ENCODE measurements at places on chromosomes 1 and 21.

DNA sequence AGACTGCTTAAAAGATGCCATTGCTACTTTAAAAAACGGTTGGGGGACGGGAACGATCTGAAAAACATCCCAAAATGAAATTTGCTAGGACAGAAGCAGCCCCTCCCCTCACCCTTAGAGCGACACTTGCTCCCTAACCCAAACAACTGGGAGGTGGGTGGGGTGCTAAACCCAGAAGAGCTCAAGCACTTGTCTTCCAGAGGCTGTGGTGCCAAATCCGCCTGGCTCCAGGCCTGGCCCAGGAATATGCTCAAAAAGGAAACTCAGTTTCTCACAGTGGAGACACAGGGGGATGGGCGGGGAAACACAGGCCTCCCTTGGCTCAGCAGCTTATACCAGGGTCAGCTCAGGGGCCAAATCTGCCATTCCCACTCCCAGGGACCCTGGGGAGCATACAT lies 644 bp upstream of the PBXIP1 start:
- DNase-seq: no peak

DNA sequence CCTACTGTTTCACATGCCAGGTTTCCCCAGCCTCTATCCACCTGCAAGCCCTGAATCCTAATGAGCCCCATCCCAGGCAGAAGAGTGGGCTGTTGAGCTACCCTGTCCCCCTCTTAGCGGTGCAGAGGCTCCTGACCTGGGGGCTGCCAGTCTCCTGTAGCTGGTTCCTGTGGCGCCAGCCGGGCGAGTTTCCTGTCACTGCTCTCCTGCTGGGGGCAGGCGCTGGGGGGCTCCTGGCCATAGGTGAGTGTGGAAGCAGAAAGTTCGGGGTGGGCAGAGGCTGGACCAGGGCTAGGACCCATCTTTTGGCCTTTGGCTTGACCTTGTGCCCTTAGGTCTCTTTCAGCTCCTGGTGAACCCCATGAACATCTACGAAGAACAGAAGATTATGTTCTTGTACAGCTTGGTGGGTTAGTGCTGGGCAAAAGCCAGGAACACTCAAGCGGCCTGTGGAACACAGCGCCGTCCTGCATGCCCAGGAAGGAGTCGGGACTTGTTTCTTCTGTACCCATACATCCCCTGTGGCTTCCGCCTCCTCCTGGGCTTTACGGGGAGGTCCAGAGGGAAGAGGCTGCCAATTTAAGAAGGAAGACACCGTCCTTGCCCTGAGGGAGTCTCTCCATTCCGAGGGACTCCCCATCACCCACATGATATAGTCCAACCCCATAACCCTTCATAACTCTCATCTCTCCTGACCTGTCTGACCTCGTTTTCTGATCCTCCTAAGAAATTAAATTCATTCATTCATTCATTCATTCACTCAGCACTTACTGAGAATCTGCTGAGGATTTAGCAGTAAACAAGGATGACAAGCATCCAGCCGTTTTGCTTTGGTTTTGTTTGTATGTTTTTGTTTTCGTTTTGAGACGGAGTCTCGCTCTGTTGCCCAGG lies 939 bp downstream of the DCST1 start:
- DNase-seq: no peak

DNA sequence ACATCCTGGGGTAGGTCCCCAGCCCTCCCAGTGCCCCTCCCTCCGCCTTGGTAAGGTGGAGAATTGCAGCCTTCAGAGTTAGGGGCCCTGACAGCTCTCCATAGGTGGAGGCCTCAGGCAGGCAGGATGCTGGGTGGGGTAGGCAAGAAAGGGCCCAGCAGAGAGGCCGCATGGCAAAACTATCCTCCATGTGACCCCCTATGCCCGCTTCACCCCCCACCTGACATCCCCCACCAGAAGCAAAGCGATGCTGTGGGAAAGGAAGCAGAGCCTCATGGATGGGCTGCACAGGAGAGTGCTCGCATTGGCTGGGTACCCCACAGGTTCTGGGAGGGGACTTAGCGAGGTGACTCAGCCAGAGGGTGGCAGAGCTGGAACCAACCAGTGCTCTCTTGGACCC lies 1.6 kb downstream of the S100A9 start:
- DNase-seq: no peak

DNA sequence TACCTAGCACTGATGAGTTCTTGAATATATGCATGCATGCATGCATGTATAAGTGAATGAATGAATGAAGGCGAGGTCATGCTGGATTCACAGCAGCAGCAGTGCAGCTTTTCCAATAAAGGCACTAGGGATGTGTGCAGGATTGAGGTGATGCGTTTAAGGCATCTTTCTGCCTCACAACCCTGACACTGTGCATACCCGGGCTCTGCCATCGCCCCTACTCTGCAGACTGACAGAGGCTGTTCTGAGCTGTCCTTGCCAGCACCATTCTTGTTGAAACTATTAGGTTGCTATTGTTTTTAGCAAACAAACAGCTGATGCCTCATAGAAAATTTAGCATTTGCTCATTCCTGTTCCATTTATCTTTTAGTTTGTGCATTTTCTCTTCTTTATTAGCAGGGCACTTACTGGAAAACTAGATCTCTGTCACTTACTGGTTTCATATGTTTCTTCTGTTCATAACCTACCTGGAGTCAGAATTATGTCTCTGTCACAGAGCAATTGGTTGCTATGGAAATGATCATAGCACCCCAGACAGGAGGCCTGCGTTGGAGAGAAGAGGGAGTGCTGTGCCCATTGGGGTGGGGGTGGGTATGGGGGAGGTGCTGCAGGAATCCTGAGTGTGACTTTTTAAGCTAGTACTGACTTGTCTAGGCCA lies 79.0 kb downstream of the CD58 start:
- no peak for DNase-seq

- no peak for DNase-seq
Observed at GRCh38 chr1:232596666-232597303, 33.1 kb downstream of the SIPA1L2 start.

- peak; percentile 12 for DNase-seq
Observed at GRCh38 chr1:47532921-47533792, 95.3 kb downstream of the FOXD2 start.

DNA sequence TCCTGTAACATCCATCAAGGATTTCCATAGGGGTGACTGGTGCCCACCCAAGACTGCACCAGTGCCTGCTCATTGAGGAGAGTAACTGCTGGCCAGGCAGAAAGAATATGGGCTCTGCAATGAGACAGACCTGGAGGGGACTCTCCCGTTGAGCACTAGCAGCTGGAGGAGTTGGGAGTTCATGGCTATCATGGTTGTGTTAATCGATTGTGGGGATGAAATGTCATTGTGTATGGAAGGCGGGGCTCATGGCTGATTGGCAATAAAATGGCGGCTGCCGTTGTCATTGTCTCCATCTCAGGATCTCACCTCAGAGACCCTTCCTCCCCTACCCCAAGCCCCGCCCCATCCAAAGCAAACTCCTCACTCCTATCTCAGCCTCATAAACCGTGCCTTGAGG lies 3.9 kb downstream of the TMEM125 start:
- DNase-seq: no peak

GRCh38 chr1:52917156-52917555 lies 4.4 kb downstream of the ECHDC2 start:
- no peak for DNase-seq

- no peak for DNase-seq
Observed at GRCh38 chr1:46021046-46021996, 111.1 kb downstream of the PIK3R3 start.

DNA sequence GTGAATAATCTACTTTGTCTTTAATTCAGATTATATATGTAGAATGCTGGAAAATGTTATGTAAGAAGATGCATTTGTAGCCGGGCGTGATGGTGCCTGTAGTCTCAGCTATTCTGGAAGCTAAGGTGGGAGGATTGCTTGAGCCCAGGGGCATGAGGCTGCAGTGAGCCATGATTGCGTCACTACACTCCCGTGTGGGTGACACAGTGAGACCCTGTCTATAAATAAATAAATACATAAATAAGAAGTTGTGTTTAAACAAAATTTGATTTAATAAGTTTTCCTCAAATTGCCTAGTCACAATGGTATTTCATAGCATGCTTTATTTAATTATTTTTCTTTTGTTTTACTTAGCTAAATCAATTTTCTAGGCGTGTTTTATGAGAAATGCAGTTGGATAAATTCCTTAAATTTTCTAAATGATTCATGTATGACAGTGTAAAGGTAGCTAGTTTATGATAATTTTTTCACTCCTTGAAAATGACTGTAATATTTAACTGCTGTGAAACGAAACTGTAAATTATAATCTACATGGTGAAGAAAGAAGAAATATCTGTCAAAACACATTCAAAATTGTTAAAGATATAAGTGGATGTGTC lies 232.6 kb downstream of the SRGAP2C start:
- DNase-seq: peak; percentile 7

DNA sequence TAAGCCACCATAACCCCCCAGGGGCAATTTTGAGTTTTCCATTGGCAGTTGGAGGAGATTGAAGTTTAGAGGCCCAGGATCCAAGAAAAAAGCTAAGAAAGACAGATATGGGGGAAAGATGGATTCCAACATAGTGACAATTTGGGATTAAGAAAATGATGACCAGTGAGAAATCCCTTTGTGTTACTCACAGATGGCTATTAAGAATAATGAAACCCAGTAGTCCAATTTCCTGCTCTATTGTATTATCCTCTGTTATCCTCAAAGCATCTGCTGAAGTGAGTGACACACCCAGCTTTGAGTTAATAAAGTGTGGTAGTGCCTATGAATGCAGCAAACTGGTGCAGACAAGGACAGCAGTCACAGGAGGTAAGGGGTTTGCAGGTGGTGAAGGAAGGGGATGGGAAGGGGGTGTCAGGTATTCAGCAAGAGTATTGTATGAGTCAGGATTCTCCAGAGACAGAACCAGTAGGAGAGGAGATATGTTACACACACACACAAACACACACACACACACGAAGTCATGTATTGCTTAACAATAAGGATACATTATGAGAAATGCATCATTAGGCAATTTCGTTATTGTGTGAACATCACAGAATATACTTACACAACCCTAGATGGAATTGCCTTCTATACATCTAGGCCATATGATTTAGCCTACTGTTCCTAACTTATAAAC lies 112.4 kb upstream of the VANGL1 start:
- DNase-seq: no peak

GRCh38 chr1:103365860-103366569 lies 159.5 kb upstream of the RNPC3 start:
- no peak for DNase-seq

DNA sequence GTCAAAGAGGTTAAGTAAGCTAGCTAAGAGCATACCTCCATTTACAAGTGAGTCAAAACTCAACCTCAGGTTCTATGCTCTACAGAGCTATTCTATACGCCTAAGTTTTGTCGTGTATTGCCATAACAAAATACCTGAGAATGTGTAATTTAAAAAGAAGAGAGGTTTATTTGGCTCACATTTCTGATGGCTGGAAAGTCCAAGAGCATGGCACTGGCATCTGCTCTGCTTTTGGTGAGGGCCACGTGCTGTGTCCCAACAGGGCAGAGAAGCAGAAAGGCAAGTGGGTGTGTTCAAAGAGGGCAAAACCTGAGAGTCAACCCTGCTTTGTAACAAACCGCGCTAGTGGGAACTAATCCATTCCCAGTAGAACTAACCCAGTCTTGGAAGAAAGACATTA lies 60.9 kb upstream of the POU2F1 start:
- DNase-seq: no peak

DNA sequence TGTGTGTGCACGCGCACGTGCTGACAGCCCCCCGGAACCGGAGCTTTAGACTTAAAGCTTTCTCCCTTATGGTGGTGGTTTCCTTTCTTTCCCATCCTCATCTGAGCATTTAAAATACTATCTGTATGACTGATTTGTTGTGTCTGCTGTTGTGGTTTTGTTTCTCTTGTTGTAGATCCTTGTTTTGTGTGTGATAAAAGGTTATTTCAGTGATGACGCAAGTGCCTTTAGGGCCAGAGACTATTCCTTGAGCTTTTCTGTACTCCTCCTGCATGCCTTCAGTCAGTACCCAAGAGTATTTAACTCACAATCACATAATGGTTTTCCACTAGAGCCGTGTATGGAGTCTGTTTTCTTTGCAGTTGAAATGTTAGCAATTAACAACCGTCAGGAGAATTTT lies 45.4 kb downstream of the LCA5L start:
- no peak for DNase-seq

- no peak for DNase-seq
Observed at GRCh38 chr1:55696181-55696754, 481.1 kb upstream of the USP24 start.

DNA sequence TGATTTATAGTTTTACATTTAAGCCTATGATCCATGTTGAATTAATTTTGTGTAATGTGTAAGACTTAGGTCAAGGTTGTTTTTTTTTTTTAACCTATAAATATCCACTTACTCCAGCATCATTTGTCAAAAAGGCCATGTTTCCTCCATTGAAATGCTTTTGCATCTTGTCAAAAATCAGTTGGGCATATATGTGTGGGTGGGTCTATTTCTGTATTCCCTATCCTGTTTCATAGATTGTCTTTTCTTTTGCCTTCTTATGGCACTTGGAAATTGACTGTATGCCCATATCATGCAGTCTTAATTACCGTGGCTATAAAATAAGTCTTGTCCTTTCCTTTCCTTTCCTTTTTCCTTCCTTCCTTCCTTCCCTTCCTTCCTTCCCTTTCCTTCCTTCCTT lies 138.2 kb downstream of the PRDM2 start:
- no peak for DNase-seq

DNA sequence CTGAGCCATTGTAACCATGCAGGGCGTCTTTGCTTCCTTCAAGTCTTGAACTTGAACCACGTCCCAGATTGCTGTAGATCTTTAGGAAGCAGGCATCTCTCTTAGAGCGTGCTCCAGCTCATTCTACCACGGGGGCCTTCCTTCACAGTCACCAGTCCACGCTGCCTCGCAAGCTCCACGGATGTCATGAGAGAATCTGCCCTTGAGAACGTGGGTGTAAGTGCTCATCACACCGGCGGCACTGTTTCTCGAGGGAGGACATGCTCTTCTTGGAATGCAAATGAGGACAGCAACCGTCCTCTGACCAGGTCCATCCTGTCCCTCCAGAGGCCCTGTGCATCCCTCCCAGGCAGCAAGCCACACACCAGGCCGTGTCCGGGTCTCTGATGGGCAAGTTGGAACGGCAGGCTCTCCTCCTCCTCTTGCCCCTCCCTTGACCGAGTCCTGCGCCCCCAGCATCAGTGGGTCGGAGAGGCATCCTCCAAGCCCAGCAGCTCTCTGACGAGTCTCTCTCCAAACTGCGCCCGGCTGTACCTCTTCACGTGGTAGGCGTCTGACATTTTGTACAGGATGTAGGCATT lies 103.1 kb downstream of the PGBD5 start:
- DNase-seq: no peak

DNA sequence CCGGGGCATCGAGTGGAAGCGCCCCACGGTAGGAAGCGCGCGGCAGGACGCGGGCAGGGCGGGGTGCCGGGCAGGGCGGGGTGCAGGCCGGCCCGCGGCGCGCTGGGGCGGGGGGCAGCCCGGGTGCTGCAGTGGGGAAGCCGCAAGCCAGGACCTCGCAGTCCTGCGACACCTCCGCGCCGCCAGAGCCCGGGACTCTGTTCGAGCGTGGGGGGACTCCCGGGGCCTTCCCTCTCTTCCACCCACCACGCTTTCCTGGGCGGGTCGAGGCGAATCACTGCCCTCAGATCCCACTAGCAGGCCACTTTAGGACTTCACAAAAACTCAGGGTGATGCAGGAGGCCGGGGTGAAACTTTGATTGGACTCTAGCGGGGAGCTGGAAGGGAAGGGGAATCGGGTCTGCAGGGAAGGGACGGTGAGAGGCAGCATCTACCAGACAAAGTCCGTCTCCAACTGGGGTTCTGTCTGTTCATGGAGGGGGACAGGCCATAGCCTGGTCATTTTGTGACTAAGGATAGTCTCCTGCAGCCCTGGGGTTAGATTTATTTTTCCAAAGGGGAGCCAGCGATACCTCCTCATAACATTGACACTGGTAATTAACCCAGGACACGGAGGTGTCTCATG lies 623 bp downstream of the CAPN2 start:
- peak; percentile 51 for DNase-seq
